ENCODE measurements at places on chromosomes 5 and 9. TPM values are rescaled to one million over a fixed set of nuclear protein-coding genes. Genes with fewer than 3 reads are reported as not detected.

Gene LCN12
- total RNA-seq = 4.5 TPM

Gene GRIA1
- 3.4 TPM for total RNA-seq

Gene PCDHA1
- total RNA-seq = not detected

Gene FOXD4
- total RNA-seq = 0.64 TPM

Gene CD274
- total RNA-seq = 9.4 TPM

Gene SAXO1
- not detected for total RNA-seq

- no peak for DNase-seq
- H3K27me3 ChIP-seq = no peaks in the 10 kb centered on the region
- no peaks in the 10 kb centered on the region for H3K36me3 ChIP-seq
- H3K4me3 ChIP-seq = no peak overlapping the region
- peaks cover 11% of the 10 kb centered on the region for H3K4me1 ChIP-seq
These were observed 2.2 kb upstream of the SPTAN1 start for GRCh38 chr9:128550226-128550625.

GRCh38 chr5:485946-486491 lies 38.2 kb downstream of the SLC9A3 start:
- H3K36me3 ChIP-seq = no peaks in the 10 kb centered on the region
- peaks cover 83% of the 10 kb centered on the region for H3K27me3 ChIP-seq
- H3K4me3 ChIP-seq = no peak overlapping the region
- no peak overlapping the region for H3K27ac ChIP-seq
- no peak for DNase-seq

DNA sequence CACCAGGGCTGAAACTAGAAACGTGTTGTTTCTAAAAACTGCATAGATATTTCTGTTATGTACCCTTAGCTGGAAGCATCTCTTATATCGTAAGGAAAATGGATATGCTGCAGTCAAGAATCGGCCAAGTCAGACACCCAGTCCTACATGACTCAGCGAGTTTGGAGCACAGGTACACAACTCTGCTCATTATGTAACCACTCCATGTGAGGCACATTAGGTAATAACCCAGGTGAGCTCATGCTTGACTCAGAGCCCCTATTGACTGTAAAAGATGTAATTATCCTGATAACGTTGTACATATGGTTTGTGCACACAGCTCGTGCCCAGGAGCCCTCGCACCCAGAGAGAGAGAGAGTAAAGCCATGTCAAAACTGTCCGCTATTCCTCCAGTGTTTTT lies 593.7 kb upstream of the ACO1 start:
- no peak overlapping the region for H3K4me3 ChIP-seq
- H3K27me3 ChIP-seq = no peaks in the 10 kb centered on the region

GRCh38 chr9:104258296-104259011 lies 164.3 kb downstream of the SMC2 start:
- no peak overlapping the region for H3K27ac ChIP-seq
- no peaks in the 10 kb centered on the region for H3K4me1 ChIP-seq
- H3K27me3 ChIP-seq = no peaks in the 10 kb centered on the region
- H3K36me3 ChIP-seq = no peaks in the 10 kb centered on the region

- no peak overlapping the region for H3K4me3 ChIP-seq
- no peak overlapping the region for H3K27ac ChIP-seq
- no peaks in the 10 kb centered on the region for H3K36me3 ChIP-seq
- H3K4me1 ChIP-seq = no peaks in the 10 kb centered on the region
These were observed 5.5 kb upstream of the SUSD3 start for GRCh38 chr9:93052791-93053540.

GRCh38 chr5:94329115-94329514 lies 289.3 kb downstream of the KIAA0825 start:
- H3K4me3 ChIP-seq = no peak overlapping the region
- H3K4me1 ChIP-seq = no peaks in the 10 kb centered on the region
- no peak overlapping the region for H3K27ac ChIP-seq
- no peak for DNase-seq
- no peaks in the 10 kb centered on the region for H3K27me3 ChIP-seq
- no peaks in the 10 kb centered on the region for H3K36me3 ChIP-seq

GRCh38 chr9:89095761-89096528 lies 82.7 kb downstream of the SHC3 start:
- no peaks in the 10 kb centered on the region for H3K36me3 ChIP-seq
- DNase-seq = no peak
- H3K4me1 ChIP-seq = no peaks in the 10 kb centered on the region
- H3K27me3 ChIP-seq = no peaks in the 10 kb centered on the region

DNA sequence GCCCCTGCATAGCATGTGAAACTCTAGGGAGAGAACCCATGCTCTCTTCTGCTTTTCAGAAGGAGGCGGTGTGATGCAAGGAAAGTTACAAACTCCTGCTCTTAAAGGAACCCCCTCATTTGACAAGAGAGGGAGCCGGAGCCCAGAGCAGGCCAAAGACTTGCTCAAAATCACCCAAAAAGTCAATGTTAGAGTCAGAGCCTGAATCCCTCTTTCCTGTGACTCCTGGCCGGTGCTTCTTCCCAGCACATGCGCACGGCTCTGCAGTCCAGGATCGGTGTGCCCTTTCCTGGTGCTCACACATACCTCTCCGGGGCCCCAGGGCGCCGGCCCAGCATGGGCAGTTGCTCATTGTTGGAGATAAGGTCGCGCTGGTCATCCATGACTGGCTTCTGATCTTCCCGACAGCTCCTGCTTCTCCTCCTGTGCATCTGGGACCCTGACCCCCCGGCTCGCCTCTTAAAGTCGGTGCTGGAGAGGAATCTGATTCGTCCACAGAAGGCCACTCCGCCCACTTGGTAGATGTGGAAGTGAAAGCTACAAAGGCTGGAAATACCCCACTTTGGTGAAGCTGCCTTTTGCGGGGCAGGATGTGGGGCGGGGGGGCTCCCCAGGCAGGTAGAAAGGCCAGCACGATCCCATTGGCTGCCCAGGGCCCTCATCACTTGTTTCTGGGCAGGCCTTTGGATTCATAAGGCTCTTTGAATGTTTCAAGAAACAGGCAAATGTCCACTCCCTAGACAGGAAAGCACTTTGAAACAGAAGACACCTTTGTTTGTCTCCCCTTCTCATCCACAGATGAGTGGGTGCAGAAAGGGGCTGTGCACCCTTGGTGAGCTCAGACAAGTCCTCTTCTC lies at the start of gene CD74:
Gene CD74 (minus strand): TSS at position 592 of the 857 bp plus-strand sequence. CDS start 161 bp downstream, at position 431.
- peaks cover 55% of the 10 kb centered on the region for H3K4me1 ChIP-seq
- H3K36me3 ChIP-seq = peaks cover 12% of the 10 kb centered on the region
- H3K27me3 ChIP-seq = no peaks in the 10 kb centered on the region
- peak within 1 kb of the TSS; percentile 97 for H3K27ac ChIP-seq
- H3K4me3 ChIP-seq = peak within 1 kb of the TSS; percentile 60

DNA sequence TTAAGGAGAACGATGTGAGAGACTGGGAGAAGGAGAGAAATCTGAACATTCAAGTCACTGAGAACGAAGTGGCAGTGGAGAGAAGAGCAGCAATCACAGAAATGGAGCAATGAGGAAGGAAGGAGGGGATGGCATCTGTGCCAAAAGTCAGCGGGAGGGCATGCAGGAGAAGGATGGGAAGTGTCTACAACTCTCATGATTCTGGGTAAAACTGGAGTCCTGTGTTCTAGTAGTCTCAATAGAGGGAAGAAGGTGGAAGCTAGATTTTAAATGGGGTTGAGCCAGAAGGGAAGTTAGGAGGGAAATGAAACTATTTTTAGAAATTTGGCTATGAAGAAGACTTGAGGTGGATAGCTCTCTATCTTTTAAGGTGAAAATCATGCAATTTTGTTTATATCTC lies 39.1 kb upstream of the SPATA31C2 start:
- no peak overlapping the region for H3K27ac ChIP-seq
- no peak overlapping the region for H3K4me3 ChIP-seq
- H3K4me1 ChIP-seq = no peaks in the 10 kb centered on the region
- no peak for DNase-seq

Data from left lung (tissue), 14 donors.